ENCODE measurements at places on chromosomes 12 and 14. TPM values are rescaled to one million over a fixed set of nuclear protein-coding genes. Genes with fewer than 3 reads are reported as not detected.

The BCL2L2 gene
- total RNA-seq, result 2.6 TPM

The OR8S1 gene
- not detected for total RNA-seq

The ALKBH1 gene
- 9.2 TPM for total RNA-seq

The C3AR1 gene
- total RNA-seq, result 2.7 TPM

The RTL1 gene
- not detected for total RNA-seq

The FCF1 gene
- total RNA-seq, result 35.5 TPM

The NRXN3 gene
- total RNA-seq, result not detected

The PARPBP gene
- total RNA-seq, result 3.9 TPM

The TPCN1 gene
- 44.9 TPM for total RNA-seq

The SERPINA10 gene
- not detected for total RNA-seq

The SERPINA1 gene
- total RNA-seq, result not detected

The MIS18BP1 gene
- 34.8 TPM for total RNA-seq

The AKAP3 gene
- 1.5 TPM for total RNA-seq

The PMEL gene
- 0.69 TPM for total RNA-seq

The WNT1 gene
- total RNA-seq, result 0.62 TPM

The KERA gene
- not detected for total RNA-seq

The SYT10 gene
- total RNA-seq, result not detected

The ACVRL1 gene
- total RNA-seq, result not detected

The SERPINA3 gene
- not detected for total RNA-seq

The KRT79 gene
- total RNA-seq, result not detected

The ISCA2 gene
- total RNA-seq, result 19.9 TPM

The ATL1 gene
- 1.4 TPM for total RNA-seq

The SOX5 gene
- total RNA-seq, result not detected

The TMEM63C gene
- total RNA-seq, result 1.2 TPM

The PPM1H gene
- 0.99 TPM for total RNA-seq

The CEBPE gene
- not detected for total RNA-seq

The EXD2 gene
- 5.3 TPM for total RNA-seq

The HCAR3 gene
- total RNA-seq, result not detected

The JDP2 gene
- total RNA-seq, result 0.79 TPM

The SYNE3 gene
- total RNA-seq, result 71.7 TPM

The TCL1A gene
- total RNA-seq, result 0.74 TPM

The MDGA2 gene
- total RNA-seq, result not detected

The TECPR2 gene
- 12.7 TPM for total RNA-seq

The IL26 gene
- total RNA-seq, result not detected

The OSGEP gene
- 40.8 TPM for total RNA-seq

The SRSF9 gene
- total RNA-seq, result 138 TPM

The APOLD1 gene
- total RNA-seq, result 3.9 TPM

All from CD4-positive, CD25-positive, alpha-beta regulatory T cell (primary cell).